ENCODE measurements at places on chromosomes 5 and 9.

- DNase-seq = no peak
These were observed 43.5 kb downstream of the NKD2 start for GRCh38 chr5:1052076-1052475.

DNA sequence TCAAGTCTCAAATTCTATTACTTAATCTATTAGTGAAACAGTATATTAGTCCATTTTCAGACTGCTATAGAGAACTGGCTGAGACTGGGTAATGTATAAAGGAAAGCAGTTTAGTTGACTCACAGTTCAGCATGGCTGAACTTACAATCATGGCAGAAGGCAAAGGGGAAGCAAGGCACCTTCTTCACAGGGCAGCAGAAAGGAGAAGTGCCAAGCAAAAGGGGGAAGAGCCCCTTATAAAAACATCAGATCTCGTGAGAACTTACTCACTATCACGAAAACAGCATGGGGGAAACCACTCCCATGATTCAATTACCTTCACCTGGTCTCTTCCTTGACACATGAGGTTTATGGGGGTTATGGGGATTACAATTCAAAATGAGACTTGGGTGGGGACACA, 67.9 kb upstream of the CHSY3 start:
- no peak for DNase-seq

- DNase-seq = no peak
These were observed 20.4 kb downstream of the ACO1 start for GRCh38 chr9:32404856-32405255.

DNA sequence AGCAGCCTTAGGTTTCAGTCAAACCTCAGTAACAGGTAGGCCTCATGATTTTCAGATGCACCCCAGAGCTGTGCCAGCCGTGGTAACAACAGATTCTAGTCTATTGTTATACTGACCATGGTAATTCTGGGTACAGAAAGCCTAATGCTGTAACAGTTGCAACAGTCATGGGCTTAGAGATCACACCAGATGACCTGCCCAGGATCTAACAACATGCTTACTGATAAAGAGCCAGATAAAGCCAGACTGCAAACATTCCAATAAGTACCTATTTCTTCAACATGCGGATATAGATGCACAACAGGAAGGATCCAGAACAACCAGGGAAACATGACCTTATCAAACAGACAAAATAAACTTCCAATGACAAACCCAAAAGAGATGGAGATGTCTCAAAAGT, 42.8 kb downstream of the CERT1 start:
- DNase-seq = no peak

- no peak for DNase-seq
These were observed 159.1 kb upstream of the PPP2R2B start for GRCh38 chr5:147037515-147038205.

DNA sequence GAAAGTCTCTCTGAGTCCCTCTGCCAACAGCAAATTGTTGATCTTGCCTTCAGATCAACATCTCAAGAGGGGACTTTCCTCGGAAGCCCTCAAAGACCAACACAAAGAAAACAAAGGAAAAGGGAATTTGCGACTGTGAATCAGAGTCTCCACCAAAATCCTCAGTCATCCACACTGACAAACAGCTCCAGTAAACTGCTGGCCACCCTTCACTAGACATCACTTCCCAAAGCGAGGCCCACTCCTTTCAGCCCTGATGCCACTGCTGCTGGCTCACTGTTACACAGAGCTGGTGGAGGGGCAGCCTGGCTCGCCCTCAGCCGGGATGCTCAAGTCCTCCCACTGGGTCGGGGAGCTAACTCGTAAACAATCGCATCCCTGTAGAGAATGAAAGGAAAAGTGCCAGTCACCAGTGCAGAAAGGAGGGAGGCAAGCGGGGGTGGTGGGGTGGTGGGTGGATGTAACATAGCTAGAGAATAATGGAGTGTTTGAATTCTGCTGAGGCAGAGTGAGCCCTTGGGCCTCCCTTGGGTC, 1.3 kb downstream of the FGF1 start:
- no peak for DNase-seq

Data from DND-41 (cell line).